ENCODE measurements at places on chromosomes 13 and 19.

DNA sequence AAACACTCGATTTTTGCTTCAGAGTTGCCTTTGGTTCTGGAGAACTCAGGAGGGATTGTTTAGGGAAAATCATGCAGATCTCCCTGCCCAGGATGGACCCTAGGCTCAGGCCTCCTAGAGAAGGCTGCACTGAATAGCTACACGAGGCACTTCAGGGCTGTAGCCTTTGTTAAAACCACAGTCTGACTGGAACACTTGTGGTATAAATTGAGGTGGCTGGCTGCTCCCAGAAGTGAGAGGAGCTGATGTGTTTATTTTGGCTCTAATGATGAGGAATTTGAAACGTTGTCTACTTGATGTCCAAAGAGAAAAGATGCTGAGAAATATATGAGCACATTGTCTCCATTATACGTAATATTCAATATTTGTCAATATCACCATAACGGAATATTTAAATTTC, 762.1 kb upstream of the ARGLU1 start:
- DNase-seq = no peak
- H3K4me1 ChIP-seq = no peaks in the 10 kb centered on the region
- no peak overlapping the region for H3K4me3 ChIP-seq

- H3K4me3 ChIP-seq = peak overlapping the region; percentile 40
- H3K27ac ChIP-seq = no peak overlapping the region
- H3K4me1 ChIP-seq = peaks cover 45% of the 10 kb centered on the region
- no peaks in the 10 kb centered on the region for H3K27me3 ChIP-seq
These were observed 63.9 kb upstream of the DOCK9 start for GRCh38 chr13:99041788-99042187.

GRCh38 chr13:39655041-39655568, 357 bp upstream of the COG6 start:
- H3K4me1 ChIP-seq = peaks cover 24% of the 10 kb centered on the region
- H3K4me3 ChIP-seq = peak overlapping the region; percentile 86
- peaks cover 11% of the 10 kb centered on the region for H3K36me3 ChIP-seq
- H3K27me3 ChIP-seq = peaks cover 5% of the 10 kb centered on the region
- DNase-seq = no peak
- peak overlapping the region; percentile 94 for H3K27ac ChIP-seq

- peak overlapping the region; percentile 19 for H3K4me3 ChIP-seq
- peak overlapping the region; percentile 90 for H3K27ac ChIP-seq
- no peaks in the 10 kb centered on the region for H3K27me3 ChIP-seq
- H3K4me1 ChIP-seq = peaks cover 79% of the 10 kb centered on the region
- peak; percentile 36 for DNase-seq
These were observed 8.9 kb downstream of the ACTN4 start for GRCh38 chr19:38656171-38656981.

GRCh38 chr19:44748426-44749254, at the start of gene BCL3:
Gene BCL3 (plus strand): TSS chr19:44748708. CDS start chr19:44748791, 83 bp downstream.
- H3K4me3 ChIP-seq = peak within 1 kb of the TSS; percentile 87
- DNase-seq = peak; percentile 82
- peak within 1 kb of the TSS; percentile 95 for H3K27ac ChIP-seq
- no peaks in the 10 kb centered on the region for H3K27me3 ChIP-seq

DNA sequence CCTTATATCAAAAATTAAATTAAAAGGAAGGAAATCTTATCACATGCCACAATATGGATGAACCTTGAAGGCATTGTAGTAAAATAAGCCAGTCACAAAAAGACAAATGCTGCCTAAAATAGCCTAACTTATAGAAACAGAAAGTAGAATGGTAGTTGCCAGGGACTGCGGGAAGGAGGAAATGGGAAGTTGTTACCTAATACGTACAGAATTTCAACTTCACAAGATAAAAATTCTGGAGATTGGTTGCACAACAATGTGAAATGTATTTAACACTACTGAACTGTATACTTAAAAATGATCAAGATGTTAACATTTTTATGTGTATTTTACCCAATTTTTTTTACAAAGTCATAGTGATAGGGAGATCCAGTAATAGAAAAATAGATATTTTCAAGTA, 10.2 kb upstream of the N4BP2L2 start:
- H3K4me1 ChIP-seq = no peaks in the 10 kb centered on the region
- H3K4me3 ChIP-seq = no peak overlapping the region
- DNase-seq = no peak
- H3K36me3 ChIP-seq = no peaks in the 10 kb centered on the region
- peaks cover 7% of the 10 kb centered on the region for H3K27me3 ChIP-seq

- H3K36me3 ChIP-seq = peaks cover 2% of the 10 kb centered on the region
- H3K4me3 ChIP-seq = no peak overlapping the region
- H3K27me3 ChIP-seq = peaks cover 5% of the 10 kb centered on the region
- H3K4me1 ChIP-seq = no peaks in the 10 kb centered on the region
- H3K27ac ChIP-seq = no peak overlapping the region
These were observed 213.7 kb downstream of the B3GLCT start for GRCh38 chr13:31413516-31413915.

DNA sequence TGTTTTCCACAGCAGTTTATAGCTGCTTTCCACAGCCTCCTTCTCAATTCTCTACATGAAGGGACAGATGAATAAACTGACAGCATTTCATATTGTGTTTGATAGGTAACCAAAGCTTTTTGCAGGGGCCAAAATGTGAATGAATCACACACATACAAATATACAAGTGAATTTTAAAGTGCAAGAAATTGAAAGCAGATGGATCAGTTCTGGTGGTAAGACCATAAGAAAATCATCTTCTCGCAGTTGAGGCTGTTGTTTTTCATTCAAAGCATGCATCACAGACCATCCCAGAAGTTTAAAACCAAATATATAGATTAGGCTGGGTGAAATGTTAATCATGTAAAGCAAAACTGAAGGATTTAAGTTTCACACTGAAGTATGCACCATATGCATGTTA, 1569.4 kb downstream of the PCDH9 start:
- H3K27me3 ChIP-seq = no peaks in the 10 kb centered on the region
- H3K27ac ChIP-seq = no peak overlapping the region
- H3K36me3 ChIP-seq = no peaks in the 10 kb centered on the region
- H3K4me1 ChIP-seq = no peaks in the 10 kb centered on the region

- peaks cover 3% of the 10 kb centered on the region for H3K36me3 ChIP-seq
- H3K27ac ChIP-seq = no peak overlapping the region
- H3K4me3 ChIP-seq = no peak overlapping the region
- peaks cover 2% of the 10 kb centered on the region for H3K4me1 ChIP-seq
These were observed 303.9 kb downstream of the FOXO1 start for GRCh38 chr13:40362502-40362901.

- no peak overlapping the region for H3K27ac ChIP-seq
- H3K36me3 ChIP-seq = no peaks in the 10 kb centered on the region
- H3K27me3 ChIP-seq = peaks cover 23% of the 10 kb centered on the region
- DNase-seq = peak; percentile 30
- no peaks in the 10 kb centered on the region for H3K4me1 ChIP-seq
- no peak overlapping the region for H3K4me3 ChIP-seq
These were observed 84.0 kb downstream of the MZT1 start for GRCh38 chr13:72643311-72643989.

- no peaks in the 10 kb centered on the region for H3K4me1 ChIP-seq
- H3K27ac ChIP-seq = no peak overlapping the region
- peaks cover 12% of the 10 kb centered on the region for H3K27me3 ChIP-seq
- H3K4me3 ChIP-seq = no peak overlapping the region
These were observed 89.7 kb downstream of the FRY start for GRCh38 chr13:32121316-32121715.

DNA sequence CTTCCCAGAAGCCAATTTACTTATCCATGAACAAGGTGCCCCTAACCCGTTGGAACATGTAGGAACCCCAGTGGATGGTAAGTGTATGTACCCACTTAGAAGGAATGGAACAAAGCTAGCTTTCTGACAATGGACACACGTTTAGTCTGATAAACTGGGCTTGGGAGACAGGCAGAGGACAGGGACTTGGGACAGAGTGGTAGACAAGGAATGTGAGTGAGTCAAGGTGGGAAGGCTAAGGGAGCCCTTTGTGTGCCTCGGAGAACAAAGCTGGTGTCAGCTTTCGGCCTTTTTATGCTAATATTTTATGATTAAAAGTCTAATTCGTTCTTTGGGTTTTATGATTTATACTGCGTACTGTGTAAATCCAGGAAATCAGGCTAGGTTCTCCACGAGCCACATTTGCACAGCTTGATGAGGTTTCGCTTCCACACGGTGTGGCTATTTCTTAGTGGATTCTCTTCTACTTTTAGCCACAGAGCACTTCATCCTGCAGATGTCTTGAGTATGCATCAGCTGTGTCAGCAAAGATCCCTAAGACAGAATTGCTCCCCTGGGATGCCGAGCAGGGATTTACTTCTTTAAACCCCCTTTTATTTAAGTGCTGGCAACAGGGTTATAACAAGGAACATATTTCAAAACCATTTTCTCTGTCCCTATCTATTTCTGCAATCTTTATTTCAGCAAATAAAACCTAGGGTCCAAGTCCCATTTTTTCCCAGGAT, 258.5 kb downstream of the DLEU7 start:
- H3K36me3 ChIP-seq = peaks cover 7% of the 10 kb centered on the region
- peaks cover 4% of the 10 kb centered on the region for H3K4me1 ChIP-seq
- no peak overlapping the region for H3K4me3 ChIP-seq
- DNase-seq = no peak
- H3K27ac ChIP-seq = no peak overlapping the region

GRCh38 chr13:57787058-57787791, 155.7 kb downstream of the PCDH17 start:
- H3K36me3 ChIP-seq = no peaks in the 10 kb centered on the region
- no peak for DNase-seq
- no peak overlapping the region for H3K27ac ChIP-seq
- H3K27me3 ChIP-seq = no peaks in the 10 kb centered on the region
- H3K4me1 ChIP-seq = no peaks in the 10 kb centered on the region
- no peak overlapping the region for H3K4me3 ChIP-seq
